ENCODE measurements at places on chromosomes 6 and 20. TPM values are rescaled to one million over a fixed set of nuclear protein-coding genes. Genes with fewer than 3 reads are reported as not detected.

The MCUR1 gene
- total RNA-seq, result 14.1 TPM

The TMEM74B gene
- 5.0 TPM for total RNA-seq

The NSFL1C gene
- total RNA-seq, result 71.4 TPM

GRCh38 chr6:169014211-169015197 is 239.1 kb downstream of the THBS2 start:
- no peak for DNase-seq

GRCh38 chr20:11993886-11994461 is 76.3 kb downstream of the BTBD3 start:
- DNase-seq, result no peak

GRCh38 chr20:35039146-35039545 is 53.5 kb downstream of the TRPC4AP start:
- no peak for DNase-seq

DNA sequence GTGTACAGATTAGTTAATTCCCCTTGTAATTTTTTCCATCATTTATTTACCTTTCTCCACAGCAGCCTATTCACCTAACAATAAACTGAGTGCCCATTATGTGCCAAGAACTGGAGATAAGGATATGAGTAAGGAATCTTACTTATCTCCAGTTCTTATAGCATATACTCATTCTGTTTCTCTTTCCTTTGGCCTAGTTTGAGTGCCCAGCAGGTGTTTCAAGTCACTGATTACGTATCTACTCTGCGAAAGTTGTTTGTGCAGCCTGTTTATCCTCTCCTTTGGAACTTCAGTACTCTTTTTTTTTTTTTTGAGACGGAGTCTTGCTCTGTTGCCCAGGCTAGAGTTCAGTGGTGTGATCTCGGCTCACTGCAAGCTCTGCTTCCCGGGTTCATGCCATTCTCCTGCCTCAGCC is 17.3 kb upstream of the POU5F1 start:
- no peak for DNase-seq

- no peak for DNase-seq
Measured at GRCh38 chr6:141484711-141485110, 648.0 kb upstream of the GJE1 start.
